ENCODE measurements at places on chromosomes 12 and 14.

DNA sequence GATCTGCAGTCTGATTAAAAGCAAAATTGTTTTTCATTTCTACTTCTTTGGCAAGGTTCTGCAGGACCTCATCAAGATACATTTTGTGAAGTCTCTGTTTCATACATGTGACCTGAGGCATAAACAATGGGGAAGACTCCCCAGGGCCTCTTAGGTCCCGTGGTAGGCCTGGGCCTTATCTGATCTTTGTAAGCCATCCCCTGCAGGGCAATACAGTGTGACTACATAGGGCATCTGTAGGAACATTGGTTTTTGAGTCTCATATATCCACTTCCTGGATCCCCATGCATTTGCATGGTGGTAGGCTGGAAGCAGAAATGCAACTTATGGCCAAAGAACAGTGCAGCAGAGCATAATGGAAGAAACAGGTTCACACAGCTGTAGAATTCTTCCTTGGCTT lies 6.0 kb downstream of the FAR2 start:
- DNase-seq, result peak; percentile 54

DNA sequence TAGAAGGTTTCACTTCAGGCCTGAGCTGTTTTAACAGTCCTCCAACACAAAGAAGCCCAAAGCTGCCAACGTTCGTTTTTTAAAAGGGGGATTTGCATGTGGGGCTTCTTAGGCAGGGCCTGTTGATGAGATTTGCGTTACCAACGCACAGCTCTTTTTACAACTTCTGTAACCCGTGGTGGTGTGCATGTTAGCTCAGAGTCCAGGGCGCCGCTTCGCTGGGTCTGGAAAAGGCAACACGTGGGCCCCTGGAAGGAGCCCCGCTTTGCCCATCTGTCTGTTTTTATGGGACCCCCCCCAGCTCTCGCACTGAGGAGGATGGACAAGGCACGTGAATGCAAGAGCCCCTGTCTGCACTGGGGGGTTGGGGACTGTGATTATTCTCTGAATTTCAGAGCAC lies 84.0 kb downstream of the ESR2 start:
- no peak for DNase-seq

GRCh38 chr12:52525661-52526499 lies 5.7 kb upstream of the KRT5 start:
- no peak for DNase-seq

DNA sequence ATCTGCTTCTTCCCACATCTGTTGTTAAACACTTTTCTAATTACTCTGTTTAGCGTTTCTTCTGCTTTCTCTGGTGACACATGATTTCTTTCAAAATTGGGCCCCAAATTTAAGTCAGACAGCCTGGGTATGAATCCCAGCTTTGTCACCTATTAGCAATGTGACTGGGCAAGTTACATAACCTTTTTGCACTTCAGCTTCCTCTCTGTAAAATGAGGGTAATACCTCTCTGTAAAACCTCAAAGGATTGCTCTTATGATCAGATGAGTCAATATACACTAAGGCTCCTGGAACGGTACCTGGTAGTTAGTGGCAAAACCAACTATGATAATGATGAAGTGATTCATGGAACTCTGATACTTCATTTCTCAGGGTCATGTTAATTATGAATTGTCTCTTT lies 33.0 kb downstream of the E2F7 start:
- peak; percentile 52 for DNase-seq

- no peak for DNase-seq
Measured at GRCh38 chr12:34387711-34388635, 365.7 kb downstream of the ALG10 start.

Data from EH (cell line).